Stimulated activated CD4-positive, alpha-beta T cell treated with anti-CD3 and anti-CD28 coated beads, TNF-alpha, amount 100 ng/mL, for 48 hours (primary cell): ENCODE measurements at places on chromosomes 13 and 19.

DNA sequence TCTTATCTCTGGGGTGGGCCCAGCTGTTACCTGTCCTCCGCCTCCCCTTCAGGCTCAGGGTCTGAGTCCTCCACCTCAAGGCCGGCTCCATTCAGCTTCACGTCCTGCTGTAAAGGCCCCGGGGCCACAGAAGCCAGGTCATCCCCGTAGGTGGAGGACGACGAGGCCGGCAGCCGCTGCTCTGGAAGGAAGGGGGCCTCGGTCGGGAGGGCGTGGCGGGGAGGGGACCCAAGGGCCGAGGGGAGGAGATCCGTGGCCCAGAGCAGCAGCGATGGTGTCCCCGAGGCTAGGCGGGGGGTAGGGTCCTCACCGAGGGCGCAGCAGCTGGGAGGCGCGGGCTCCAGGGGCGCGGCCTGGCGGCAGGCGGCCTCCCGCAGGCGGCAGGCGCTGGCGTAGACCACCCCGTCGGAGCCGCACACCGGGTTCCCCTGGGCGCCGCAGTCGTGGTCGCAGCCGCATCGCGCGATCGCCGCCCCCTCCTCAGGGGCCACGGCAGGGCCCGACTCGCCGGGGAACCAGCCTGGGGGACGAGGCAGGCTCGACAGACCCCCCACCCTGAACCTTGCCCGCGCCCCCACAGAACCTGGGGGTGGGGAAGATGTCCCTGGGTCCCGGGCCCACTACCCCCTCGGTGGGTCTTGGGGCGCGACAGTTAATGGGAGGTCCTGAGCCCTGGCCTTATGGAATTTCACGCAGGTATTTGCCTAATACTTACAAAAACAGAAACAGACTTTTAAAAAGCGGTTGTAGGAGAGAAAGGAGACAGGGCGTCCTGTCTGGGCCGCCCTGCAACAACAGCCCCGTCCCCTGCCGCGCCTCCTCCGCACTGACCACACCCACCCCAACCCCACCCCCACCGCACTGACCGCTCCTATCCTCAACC is 7.6 kb downstream of the F2RL3 start:
- DNase-seq: no peak

DNA sequence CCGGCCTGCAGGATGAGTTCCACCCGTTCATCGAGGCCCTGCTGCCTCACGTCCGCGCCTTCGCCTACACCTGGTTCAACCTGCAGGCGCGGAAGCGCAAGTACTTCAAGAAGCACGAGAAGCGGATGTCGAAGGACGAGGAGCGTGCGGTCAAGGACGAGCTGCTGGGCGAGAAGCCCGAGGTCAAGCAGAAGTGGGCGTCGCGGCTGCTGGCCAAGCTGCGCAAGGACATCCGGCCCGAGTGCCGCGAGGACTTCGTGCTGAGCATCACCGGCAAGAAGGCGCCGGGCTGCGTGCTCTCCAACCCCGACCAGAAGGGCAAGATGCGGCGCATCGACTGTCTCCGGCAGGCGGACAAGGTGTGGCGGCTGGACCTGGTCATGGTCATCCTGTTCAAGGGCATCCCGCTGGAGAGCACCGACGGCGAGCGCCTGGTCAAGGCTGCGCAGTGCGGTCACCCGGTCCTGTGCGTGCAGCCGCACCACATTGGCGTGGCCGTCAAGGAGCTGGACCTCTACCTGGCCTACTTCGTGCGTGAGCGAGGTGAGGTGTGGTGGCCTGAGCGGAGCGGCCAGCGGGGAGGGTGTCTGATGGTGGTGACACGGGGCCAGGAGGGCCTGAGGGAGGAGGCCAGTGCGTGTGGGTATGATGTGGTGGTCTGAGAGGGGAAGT is 15.5 kb downstream of the NFIC start:
- DNase-seq: no peak

DNA sequence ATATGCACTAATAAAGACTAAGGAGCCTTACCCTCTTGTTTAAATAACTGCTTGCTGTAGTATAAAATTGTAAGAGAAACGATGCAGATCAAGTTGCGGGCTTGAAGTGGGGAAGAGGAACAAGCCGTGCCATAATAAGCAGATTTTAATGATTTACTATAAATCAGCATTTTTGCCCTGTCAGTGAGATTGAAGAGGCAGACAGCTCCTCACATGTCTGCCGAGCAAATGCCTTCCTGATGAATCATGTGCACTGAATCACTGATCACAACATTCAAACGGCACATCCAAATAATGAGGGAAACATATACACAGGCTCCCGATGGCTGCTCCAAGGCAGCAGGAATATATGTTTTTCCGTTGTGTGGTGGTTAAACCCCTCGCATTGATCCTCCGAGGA is 282.9 kb downstream of the TSHZ3 start:
- DNase-seq: no peak

- no peak for DNase-seq
Observed at GRCh38 chr19:19068659-19069654, 5.2 kb downstream of the SLC25A42 start.

GRCh38 chr19:52191389-52191788 is 1.5 kb downstream of the PPP2R1A start:
- no peak for DNase-seq

GRCh38 chr13:27559719-27560118 is 60.6 kb downstream of the LNX2 start:
- DNase-seq: no peak

DNA sequence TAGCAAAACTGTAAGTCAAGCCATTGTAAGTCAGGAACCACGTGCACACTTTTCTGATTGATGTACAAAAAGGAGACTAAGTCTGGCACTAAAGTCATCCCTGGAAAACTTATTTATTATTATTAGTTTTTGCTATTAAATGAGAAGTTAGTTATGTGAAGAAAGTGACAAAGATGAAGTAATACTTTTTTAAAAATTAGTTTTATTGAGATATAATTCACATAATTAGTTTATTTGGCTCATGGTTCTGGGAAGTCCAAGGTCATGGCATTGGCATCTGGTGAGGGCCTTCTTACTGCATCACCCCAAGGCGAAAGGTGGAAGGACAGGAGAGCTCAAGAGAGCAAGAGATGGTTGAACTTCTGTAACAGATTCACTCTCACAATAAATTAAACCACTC is 36.9 kb downstream of the GARRE1 start:
- no peak for DNase-seq

- DNase-seq: no peak
Observed at GRCh38 chr13:23817830-23818229, 71.4 kb downstream of the MIPEP start.

GRCh38 chr13:62418872-62419271 is 1003.2 kb upstream of the PCDH20 start:
- no peak for DNase-seq

- DNase-seq: no peak
Observed at GRCh38 chr13:78597602-78597932, 5.8 kb downstream of the POU4F1 start.

DNA sequence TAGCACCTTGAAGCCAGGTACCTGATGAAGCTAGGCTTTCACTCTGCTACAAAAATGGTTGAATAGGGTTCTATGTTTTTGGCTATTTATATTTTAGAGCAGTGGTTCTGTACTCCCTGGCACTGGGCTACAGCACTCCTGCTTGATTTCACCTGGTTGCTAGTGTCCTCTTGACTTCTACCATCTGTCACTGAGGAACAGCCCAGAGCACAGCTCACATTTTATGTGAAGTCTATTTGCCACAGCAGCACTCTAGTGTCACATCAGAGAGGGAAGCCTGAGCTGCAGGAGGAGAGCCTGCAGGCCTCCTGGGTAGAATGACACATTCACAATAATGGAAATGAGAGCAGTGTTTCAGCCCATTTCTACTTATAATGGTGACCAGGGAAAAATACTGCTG is 184.2 kb downstream of the ZNF486 start:
- no peak for DNase-seq

DNA sequence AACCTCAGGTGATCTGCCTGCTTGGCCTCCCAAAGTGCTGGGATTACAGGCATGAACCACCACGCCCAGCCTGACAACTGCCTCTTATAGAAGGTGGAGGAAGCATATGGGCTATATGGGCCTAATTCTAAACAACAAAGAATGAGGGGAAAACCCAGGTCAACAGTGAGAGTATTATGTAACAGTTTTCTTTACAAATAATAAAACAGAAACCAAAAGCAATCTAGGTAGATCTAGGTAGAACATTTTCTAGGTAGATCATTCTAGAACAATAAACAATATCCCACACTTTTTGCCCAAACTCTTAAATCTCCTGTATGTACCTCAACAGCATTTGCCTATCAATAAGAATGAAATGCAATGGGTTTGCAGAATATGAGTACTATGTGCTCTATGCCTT is 267.4 kb downstream of the ABCC4 start:
- no peak for DNase-seq

GRCh38 chr19:3359919-3360420 is 6.4 kb upstream of the NFIC start:
- DNase-seq: no peak

DNA sequence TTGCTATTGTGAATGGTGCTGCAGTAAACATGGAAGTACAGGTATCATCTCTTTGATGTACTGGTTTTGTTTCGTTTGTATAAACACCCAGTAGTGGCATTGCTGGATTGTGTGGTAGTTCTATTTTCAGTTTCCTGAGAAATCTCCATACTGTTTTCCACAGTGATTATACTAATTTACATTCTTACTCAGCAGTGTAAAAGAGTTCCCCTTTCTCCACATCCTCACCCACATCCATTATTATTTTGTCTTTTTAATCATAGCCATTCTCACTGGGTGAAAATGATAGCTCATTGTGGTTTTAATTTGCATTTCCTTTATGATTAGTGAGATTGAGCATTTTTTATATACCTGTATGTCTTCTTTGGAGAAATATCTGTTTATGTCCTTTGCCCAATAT is 62.3 kb upstream of the PARP4 start:
- no peak for DNase-seq

DNA sequence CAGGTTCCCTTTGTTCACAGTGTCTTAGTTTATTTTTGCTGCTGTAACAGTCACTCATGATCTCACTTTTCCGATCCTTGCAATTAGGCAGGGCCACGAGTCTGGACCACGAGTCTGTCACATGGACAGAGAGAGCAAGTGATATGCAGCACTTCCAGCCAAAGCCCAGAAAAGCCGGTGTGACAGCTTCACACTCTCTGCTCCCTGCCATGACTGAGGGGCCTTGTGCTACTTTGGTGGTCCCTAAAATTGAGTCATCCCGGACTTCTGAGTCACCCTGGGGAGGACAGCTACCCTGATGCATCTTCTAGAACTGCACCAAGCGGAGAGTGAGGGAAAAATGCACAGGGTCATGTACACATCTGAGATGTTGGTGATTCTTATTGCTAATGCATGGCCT is 179.6 kb downstream of the EFNB2 start:
- no peak for DNase-seq

- DNase-seq: no peak
Observed at GRCh38 chr19:16825312-16826052, 3.7 kb upstream of the SIN3B start.

- DNase-seq: no peak
Observed at GRCh38 chr19:54364775-54365257, at the start of gene LAIR1. TSS of gene LAIR1 (minus strand) at chr19:54364931. CDS start at chr19:54364804, 127 bp downstream.

GRCh38 chr13:75492389-75492788 is 10.4 kb upstream of the TBC1D4 start:
- DNase-seq: no peak

- DNase-seq: no peak
Observed at GRCh38 chr13:79456051-79456450, 24.9 kb upstream of the NDFIP2 start.

DNA sequence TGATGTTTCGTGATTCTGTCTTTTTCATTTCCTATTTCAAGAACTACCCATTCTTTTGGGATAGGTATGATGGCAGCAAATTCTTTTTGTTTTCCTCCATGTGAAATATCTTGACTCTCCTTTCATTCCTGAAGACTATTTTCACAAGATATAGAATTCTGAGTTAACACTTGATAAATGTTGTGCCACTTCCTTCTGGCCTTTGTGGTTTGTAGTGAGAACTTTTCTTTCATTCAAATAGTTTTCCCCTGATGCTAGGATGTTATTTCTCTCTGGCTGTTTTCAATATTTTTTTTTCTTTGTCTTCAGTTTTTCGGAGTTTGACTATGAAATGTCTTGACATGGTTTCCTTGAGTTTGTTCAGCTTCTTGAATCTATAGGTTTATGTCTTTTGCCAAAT is 8.3 kb upstream of the TUBGCP3 start:
- DNase-seq: no peak

GRCh38 chr13:19173752-19174151 is 7.9 kb downstream of the TUBA3C start:
- DNase-seq: no peak

- no peak for DNase-seq
Observed at GRCh38 chr13:44373601-44374347, at the start of gene SERP2. TSS of gene SERP2 (plus strand) at chr13:44373824. CDS start at chr13:44374026, 202 bp downstream.

DNA sequence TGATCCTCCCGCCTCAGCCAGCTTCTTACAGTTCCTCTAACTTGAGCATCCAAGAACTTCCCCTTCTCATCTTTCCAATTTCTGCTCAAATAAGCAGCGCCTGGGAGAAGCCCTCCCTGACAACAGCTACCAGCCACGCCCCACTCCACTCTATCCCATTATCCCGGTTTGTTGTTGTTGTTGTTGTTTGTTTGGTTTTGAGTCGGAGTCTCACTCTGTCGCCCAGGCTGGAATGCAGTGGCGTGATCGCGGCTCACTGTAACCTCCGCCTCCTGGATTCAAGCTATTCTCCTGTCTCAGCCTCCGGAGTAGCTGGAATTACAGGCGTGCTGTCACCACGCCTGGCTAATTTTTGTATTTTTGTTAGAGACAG is 822 bp upstream of the PTPRS start:
- no peak for DNase-seq

GRCh38 chr19:48290401-48290770 is 20.5 kb downstream of the ZNF114 start:
- no peak for DNase-seq

DNA sequence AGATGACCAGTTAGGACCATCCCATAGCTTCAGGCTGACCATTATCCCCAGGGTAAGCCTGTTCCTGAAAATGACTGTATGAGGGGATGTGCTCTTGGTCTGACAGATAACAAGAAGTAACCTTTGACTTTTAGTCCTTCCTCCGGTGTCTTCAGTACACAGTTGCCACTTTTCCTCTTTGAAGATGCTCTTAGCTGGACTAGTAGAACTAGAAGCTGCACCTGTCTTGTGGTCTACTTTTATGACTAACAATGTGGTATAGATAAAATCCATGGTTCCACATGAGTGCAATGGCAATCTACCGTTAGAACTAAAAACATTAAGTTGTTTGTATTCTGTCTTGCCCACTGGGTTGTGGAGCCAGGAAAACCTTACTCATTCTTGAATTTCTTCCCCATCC is 5.9 kb upstream of the RUBCNL start:
- DNase-seq: no peak

GRCh38 chr19:8684001-8684902 is 14.3 kb downstream of the ACTL9 start:
- no peak for DNase-seq
